NCI-H526 (cell line): ENCODE measurements at places on chromosomes 2 and 18.
A peak's percentile ranks its signal among the peaks of the same experiment; 100 is the strongest.

DNA sequence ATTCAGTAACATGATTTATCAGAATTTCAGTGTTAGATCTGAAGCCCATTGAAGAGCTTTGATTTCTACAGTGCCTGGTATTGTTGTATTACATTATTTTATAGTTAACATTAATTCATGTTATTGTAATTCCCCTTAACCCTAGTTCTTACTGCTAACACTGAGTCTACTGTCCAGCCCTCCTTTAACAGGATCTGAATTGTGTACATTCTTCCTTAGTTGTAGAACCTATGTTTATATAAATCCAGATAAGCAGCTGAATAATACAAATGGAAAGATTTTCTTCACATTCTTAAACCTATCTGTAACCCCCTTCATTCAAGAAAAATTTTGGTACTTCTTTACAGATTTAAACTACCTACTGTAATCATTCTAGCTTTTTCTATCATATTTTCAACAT lies 14.7 kb downstream of the NDUFAF7 start:
- DNase-seq, result no peak

- DNase-seq, result no peak
Measured at GRCh38 chr2:162731917-162732804, 106.4 kb downstream of the KCNH7 start.

- peak; percentile 83 for DNase-seq
Measured at GRCh38 chr2:69770193-69770702, 28.3 kb downstream of the ANXA4 start.

GRCh38 chr18:43635397-43635796 lies 358.1 kb upstream of the SYT4 start:
- no peak for DNase-seq

GRCh38 chr2:230267059-230267458 lies 41.5 kb downstream of the SP140 start:
- no peak for DNase-seq

- DNase-seq, result no peak
Measured at GRCh38 chr18:44216169-44216568, 464.5 kb upstream of the SETBP1 start.

GRCh38 chr18:62839874-62840713 lies 124.8 kb downstream of the PHLPP1 start:
- DNase-seq, result no peak

DNA sequence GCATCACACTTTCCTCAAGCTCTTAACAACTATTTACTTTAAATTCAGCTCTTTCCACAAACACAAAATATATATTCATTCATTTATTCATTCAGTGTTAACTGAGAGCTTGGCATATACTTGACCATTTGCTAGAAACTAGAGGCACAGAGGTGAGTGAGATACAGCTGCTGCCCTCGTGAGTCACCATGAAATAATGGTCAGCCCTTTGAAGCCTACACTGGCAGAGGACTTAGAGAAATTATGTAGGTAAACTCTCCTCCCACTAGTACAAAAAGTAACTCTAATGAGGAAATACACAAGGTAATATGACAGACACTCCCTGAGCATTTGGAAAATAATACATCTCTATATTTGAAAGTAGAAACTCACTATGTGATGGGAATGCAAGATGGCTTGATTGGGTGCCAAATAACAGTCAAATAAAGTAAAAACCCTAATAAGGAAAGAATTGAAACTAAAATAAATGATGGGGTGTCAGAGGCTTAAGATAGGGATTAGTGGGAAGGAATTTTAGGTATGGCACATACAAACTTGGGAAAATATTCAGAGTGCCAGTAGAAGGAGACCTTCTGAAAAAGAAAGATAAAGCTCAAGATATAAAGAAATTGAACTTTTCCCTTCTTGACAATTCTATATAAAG lies 61.1 kb downstream of the ANTXR1 start:
- DNase-seq, result no peak

GRCh38 chr2:237413777-237414661 lies at the start of gene COL6A3:
TSS of gene COL6A3 (minus strand) at chr2:237414164. CDS start at chr2:237396817, 17,347 bp downstream.
- DNase-seq, result no peak

DNA sequence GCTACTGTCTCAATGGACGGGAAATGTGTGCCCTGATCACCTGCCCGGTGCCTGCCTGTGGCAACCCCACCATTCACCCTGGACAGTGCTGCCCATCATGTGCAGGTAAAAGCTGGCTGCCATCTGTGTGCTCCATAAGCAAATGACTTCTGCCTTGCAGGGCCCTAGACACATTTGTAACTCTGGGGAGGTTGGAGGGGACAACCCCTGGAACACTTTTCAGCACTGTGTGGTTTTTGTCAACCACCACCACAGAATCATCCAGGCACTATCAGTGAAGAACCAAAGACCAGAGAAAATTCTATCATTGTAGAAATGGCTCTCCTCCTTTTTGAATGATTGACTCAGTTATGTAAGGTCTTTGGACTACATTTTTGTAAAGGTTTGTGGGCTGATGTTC lies 84.3 kb downstream of the FEZ2 start:
- DNase-seq, result no peak

GRCh38 chr18:7336623-7337022 lies 105.7 kb downstream of the LRRC30 start:
- no peak for DNase-seq

DNA sequence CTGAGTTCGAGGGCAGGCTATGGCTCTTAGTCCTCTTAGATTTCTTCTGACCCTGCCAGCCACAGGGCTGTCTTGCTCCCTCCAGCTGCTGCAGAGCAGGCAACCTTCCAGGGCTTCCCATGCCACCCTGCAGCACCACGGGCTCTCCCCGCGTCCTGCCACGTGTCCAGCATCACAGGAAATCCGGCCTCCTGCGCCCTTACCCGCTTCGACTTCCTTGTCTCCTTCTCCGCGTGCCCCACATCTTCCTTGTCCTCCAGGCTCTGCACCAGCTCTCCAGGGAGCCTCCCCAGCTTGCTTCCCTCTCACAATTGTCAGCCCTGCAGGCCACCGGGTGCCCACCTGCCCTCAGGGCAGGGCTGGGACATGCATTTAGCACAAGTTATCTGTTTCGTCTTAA lies 253.5 kb downstream of the DCDC2C start:
- DNase-seq, result no peak

DNA sequence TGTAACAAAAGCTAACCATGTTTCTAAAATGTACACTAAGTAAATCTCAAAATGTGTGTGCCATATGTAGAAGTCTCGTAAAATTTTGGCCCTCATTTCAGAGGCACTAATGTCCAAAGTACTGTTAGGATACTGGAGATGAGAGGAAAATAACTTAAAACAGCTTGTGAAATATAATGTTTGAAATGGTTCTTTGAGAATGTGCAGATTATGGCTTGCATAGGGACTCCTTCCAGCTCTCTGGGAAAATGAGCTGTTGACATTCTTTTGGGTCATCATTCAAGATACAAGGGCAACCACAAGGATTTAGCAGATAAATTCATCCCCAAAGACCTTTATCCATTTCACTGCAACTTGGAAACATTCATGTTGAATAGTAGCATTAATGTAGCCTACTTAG lies 38.1 kb upstream of the OTX1 start:
- DNase-seq, result no peak

DNA sequence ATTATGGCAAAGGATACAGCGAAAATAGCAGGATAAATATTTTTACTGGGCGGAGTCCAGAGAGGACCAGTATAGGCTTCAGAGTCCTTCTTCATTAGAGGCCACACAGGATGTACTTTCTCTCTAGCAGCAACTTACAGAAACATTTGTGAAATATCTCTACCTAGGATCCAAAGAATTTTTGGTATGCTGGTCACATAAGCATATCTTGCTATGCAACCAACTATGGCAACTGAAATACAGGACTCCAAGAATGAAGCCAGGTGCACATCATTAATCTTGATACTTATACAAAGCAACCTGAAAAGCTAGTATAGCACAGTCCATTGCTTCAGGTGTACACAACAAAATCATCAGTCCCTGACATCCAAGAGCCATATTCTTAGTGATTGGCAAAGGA lies 59.1 kb upstream of the NABP1 start:
- DNase-seq, result no peak

DNA sequence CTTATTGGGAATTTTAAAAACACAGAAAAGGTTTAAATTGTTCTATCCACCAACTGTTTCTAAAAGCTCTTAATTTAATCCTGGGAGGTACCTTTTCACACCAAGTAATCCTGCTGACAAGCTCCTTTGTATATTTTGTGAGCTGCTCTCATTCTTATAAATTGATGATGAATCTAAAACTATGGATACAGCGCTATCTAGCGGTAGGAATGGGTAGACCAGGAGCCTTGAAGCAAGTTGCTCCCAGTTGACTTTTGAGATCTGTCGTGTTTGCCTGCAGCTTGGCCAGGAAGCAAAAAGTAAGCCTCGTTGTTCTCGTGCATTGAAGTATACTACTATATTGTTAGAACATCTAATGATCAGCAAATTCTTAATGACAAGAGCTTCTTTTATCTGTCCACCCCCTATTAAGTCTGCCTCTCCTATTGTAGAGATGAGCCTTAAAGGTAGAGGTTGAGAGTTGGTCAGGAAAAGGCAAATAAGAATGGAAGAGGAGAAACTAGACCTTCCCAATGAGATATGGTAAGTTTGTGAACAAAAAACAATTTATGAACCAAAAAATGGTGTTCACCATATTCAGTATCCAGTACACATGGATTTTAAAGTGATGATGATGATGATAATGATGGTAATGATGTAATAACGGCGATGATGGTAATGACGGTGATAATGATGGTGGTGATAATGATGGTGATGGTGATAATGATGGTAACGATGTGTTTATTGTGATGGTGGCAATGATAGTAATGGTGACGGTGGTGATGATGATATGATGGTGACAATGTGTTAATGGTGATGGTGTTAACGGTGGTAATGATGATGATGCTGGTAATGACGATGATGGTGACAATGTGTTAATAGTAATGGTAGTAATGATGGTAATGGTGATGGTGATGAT lies 212.1 kb upstream of the NCKAP5 start:
- peak; percentile 86 for DNase-seq

DNA sequence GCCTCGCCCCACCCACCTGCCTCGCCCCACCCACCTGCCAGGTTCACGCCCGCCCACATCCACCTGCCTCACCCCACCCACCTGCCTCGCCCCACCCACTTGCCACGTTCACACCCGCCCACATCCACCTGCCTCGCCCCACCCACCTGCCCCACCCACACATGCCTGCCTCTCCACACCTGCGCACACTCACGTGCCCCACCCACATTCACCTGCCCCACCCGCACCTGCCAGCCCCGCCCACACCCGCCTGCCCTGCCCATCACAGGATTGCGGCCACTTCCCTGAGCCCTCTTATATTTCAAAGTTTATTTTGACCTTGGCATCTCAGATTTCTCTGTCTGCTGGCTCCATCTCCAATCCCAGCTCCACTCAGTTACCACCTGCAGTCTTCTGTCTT lies 217.5 kb upstream of the SOX11 start:
- no peak for DNase-seq

GRCh38 chr2:209424199-209424701 lies 403 bp downstream of the MAP2 start:
- DNase-seq, result peak; percentile 84

DNA sequence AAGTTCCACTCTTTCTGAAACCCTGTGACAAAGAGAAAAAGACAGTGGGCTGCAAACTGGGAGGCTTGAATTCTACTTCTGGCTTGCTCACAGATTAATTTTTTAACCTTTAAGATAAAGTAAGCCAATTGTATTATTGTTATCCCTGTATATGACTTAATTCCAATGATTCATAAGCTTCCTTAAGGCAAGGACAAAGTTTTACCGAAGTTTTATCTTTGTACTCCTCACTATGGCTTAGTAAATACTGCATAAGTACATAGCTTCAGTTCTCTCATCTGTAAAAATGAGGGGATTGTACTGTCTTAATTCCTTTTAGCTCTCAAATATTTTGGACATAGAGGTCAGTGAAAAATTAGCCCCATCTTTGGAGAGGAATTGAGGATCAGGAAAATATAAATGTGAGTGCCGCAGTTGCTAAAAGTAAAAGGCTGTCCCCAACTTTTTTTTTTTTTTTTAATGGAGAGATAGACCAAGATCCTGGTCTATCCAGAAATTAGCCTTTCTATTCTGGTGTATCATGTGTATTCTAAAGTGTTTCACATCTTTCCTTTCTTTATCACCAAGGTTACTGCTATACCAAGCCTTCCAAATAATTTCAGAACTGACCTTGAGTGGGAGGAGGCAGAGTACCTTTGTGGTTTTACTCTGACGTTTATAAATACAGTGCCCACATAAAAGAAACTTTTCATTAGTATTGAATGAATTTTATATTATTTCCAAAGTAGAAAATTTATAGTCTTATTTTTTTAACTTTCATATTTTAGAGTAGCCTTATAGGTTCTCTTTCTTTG lies 13.3 kb downstream of the RELCH start:
- no peak for DNase-seq

DNA sequence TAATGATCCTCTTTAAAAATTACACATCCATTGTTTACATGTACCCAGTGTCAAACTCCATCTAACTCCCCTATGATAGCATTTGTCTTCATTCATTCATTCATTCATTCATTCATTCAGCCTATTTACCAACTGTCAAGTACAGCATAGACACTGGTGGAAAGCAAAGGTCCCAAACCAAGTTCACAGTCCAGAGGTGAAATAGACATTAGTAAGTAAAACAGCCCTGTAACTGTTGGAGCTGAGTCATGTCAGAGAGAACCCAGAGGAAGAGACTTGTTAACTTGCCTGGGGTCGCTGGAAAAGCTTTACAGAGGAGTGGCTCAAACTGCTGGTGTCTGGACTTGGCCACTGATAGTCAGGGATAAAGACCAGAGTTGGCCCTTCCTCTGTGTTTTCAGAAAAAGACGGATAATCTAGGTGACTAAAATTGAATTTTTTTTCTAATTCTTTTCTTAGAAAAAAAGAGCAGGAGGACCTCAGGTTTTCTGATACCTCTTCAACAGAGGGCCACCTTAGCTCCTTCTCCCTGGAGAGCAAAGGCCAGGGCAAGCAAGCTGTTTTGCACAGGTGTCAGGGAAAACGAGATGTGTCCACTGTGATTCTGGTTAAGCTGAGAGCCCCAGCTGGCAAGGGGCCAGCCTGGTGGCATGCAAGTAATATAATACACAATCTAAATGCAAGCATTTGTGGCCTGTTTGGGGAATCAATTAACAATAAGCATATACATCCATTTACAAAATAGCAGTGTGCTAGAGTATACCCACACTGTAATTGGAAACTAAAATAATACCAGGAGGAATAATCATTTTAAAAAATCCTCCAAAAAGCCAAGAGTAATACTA lies 96.7 kb upstream of the SLC14A2 start:
- no peak for DNase-seq

- DNase-seq, result no peak
Measured at GRCh38 chr2:112957511-112957910, 20.3 kb upstream of the IL36G start.
